ENCODE measurements at places on chromosomes 4 and X. TPM values are rescaled to one million over a fixed set of nuclear protein-coding genes. Genes with fewer than 3 reads are reported as not detected.

ARX gene
- not detected for polyA plus RNA-seq

DNA sequence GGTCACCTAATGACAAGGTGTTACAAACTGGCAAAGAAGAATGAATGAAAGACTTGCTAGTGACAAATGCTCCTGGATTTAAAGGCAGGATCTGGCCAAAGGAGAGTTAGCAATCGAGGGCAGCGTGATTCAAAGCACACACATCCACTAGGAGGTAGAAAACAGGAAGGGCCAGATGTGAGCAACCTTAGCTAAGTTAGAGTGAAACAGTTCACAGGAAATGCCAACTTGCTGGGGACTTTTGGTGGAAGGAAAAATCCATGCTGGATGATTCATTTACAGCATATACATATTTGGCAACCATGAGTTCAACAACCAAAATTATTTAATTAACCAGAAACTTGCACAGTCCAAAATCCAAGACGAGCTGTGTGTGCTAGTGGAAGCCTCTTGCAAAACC is 276.9 kb downstream of the PTTG2 start:
- H3K36me3 ChIP-seq: no peaks in the 10 kb centered on the region
- no peaks in the 10 kb centered on the region for H3K27me3 ChIP-seq
- no peak overlapping the region for H3K4me3 ChIP-seq
- peak; percentile 78 for DNase-seq

RHOXF2 gene
- 0.39 TPM for polyA plus RNA-seq

DNA sequence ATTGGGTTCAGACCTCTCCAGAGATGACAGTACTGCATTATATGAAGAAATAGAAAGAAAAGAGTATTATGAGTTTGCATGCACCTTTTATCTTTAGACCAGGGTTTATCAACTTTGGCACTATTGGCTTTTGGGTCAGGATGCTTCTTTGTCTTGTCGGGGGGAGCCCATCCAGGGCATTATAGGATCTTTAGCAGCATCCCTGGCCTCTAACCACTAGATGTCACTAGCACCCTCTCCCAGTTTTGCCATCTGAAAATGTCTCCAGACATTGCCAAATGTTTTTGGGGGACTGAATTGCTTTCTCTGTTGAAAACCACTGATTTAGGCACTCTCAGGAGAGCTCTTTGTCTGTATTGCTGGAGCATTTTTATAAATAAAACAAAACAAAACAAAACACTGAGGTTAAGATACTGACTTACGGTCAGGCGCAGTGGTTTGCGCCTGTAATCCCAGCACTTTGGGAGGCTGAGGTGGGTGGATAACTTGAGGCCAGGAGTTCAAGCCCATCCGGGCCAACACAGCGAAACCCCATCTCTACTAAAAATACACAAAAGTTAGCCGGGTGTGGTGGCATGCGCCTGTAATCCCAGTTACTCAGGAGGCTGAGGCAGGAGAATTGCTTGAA is 23.6 kb downstream of the CA5B start:
- no peak overlapping the region for H3K27ac ChIP-seq
- no peaks in the 10 kb centered on the region for H3K27me3 ChIP-seq
- no peak overlapping the region for H3K4me3 ChIP-seq
- H3K4me1 ChIP-seq: peaks cover 7% of the 10 kb centered on the region
- peak; percentile 38 for DNase-seq
- H3K36me3 ChIP-seq: no peaks in the 10 kb centered on the region

DNA sequence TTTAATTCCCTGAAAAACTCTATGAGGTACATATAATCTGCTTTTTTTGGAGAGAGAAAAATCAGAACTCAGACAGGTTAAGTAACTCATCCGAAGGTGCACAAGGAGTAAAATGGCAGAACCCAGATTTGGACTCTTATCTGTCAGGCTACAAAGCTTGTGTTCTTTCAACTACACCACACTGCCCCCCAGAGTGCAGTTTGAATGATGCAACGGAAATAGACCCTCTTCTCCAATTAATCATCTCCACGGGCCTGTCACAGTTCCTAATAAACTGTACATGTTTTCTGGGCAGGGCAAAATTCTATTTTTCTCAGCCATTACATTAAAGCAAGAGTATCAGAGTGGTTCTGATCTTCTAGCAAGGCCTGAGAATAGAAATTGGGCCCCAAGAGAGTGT is 35.3 kb upstream of the DCX start:
- H3K27me3 ChIP-seq: no peaks in the 10 kb centered on the region
- no peak overlapping the region for H3K27ac ChIP-seq
- DNase-seq: peak; percentile 4
- no peaks in the 10 kb centered on the region for H3K4me1 ChIP-seq

IRS4 gene
- not detected for polyA plus RNA-seq

OPN1LW gene
- polyA plus RNA-seq: not detected

DNA sequence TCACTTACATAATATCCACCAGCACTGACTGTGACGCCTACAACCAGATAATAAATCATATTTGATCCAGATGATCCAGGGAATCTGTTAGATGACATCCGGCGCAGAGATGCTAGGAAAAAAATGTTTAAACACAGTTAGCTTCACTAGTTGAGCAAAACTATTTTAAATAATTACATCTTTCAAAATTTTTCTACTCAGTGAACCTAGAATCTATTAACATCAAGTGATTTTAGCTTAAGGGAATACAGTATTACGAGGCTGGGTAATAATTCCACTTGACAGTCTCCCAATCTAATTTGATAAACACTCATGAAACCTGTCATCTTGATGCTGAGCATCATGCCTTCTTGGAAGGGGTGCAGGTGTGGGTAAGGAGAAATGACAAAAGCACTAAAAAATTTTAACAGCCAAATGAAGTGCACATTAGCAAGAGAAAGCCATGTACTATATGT is 4.7 kb downstream of the MGARP start:
- H3K27ac ChIP-seq: no peak overlapping the region
- no peak for DNase-seq
- H3K27me3 ChIP-seq: peaks cover 49% of the 10 kb centered on the region
- no peaks in the 10 kb centered on the region for H3K4me1 ChIP-seq
- no peaks in the 10 kb centered on the region for H3K36me3 ChIP-seq
- no peak overlapping the region for H3K4me3 ChIP-seq

DNA sequence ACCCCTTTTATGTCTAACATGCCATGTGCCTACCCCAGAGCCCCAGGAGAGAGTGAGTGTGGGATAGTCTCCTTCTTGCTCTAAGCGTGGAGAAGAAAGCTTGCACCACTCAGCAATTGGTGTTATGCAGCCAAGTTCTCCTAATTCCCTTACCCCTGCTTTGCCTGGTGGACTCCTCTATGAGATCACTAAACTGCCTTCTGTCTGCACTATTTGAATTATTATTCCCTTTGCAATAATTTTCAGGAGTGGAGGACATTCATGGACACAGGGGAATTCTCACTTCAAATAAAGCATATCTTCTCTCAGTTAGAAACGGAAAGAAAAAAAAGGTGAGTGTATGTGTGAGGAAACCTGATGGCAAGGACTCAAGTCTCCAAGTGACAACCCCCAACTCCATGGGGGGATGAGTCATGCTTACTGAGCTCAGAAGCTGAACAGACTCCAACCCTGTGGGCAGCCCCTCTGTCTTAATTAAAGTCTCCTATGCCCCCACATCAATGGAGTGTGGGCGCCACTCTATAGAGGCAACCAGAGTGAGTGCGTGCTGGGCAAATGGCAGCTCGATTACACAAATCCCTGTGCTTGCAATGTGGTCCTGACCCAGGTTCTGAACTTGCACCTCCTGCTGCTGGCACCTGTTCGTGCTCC is 381.9 kb downstream of the RAB28 start:
- no peak overlapping the region for H3K4me3 ChIP-seq
- no peak for DNase-seq
- no peaks in the 10 kb centered on the region for H3K27me3 ChIP-seq
- no peaks in the 10 kb centered on the region for H3K36me3 ChIP-seq
- no peak overlapping the region for H3K27ac ChIP-seq
- H3K4me1 ChIP-seq: no peaks in the 10 kb centered on the region

GPC3 gene
- 275 TPM for polyA plus RNA-seq

DNA sequence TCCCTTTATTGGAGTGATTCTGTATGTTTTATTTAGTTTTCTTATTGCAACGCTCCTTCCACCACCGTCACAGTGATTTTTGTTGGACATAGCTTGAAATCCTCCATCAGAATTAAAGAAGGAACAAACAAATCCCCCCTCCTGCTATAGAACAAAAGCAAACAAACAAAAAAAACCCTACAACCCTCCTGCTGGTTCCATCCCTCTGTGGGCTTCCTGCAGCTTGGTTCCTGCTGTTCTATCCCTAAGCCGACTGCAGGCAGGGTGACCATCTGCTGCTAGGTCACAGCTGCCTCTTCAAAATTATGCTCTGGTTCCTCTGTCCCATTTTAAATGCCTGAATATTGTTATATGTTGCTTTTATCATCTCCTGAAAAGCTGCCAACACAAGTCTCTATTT is 116.8 kb upstream of the AGA start:
- H3K27me3 ChIP-seq: no peaks in the 10 kb centered on the region
- H3K4me3 ChIP-seq: no peak overlapping the region
- H3K4me1 ChIP-seq: no peaks in the 10 kb centered on the region
- DNase-seq: no peak
